ENCODE measurements at places on chromosomes 3 and 15.

DNA sequence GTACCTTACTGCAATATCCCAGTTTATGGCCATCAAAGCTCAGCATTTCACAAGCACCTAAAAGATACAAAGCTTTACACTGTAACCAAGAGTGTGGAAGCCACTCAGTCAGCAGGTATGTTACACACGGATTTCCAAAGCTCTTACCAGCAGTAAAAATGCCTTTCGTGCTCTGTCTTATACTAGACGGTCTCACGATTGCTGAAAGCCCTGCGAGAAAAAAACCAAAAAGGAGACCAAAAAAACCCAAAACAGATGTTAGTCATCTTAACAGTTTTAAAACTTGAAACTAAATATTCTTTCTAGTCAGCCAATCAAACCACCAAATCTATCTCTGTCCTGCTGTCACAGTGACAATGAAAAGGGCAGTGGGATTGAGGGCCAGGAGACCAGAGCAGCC lies 39.0 kb downstream of the TAMM41 start:
- no peak for DNase-seq

GRCh38 chr3:161415506-161416231 lies 44.4 kb upstream of the SPTSSB start:
- no peak for DNase-seq

- no peak for DNase-seq
Observed at GRCh38 chr3:55296791-55297190, 190.3 kb downstream of the WNT5A start.

DNA sequence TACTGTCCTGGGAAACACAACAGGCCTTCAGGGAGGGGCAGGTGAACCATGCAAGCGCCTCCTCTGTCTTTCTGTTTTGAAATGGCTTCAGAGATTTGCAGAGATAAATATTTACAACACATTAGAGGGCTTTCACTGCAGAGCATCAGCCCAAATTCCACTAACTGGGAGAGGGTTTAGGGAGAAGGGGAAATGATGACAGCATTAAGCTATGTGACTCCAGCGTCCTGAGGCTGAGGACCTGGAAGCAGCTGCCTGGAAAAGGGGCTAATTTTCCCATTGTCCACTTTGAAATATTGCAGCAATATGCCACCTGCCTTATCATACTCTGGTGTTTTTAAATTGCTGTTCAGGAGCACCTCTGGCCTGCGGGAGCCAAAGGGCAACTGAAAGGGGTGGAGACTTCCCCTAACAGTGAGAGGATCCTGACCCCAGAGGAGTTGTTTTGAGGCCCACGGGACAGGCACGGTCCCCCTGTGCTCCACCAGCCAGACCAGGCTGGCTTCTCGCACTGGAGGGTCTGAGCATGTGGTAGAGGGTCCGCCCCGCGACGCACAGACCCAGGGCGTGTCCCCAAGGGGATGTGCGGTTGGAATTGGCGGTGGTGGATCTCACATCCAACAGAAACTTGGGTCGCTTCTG lies 110.6 kb downstream of the XXYLT1 start:
- DNase-seq: no peak

GRCh38 chr15:39578851-39579486 lies 1.9 kb upstream of the THBS1 start:
- no peak for DNase-seq

DNA sequence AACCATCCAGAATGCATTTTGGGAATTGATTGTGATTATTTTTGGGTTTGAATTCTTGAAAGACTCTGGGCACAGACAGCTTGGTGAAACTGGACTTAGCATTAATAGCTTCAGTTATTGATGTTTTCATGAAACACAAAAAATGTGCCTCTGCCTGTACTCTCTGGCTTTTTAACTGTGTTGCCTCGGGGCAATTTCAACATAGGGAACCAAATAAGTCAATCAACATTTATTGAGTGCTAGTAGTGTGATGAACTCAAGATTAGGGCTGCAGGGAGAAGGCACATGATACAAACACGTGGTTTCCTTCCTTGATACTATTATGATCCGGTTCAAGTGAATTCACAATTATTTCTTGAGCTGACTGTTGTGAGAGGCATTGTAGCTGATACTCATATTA lies 50.8 kb downstream of the UNC13C start:
- DNase-seq: no peak

DNA sequence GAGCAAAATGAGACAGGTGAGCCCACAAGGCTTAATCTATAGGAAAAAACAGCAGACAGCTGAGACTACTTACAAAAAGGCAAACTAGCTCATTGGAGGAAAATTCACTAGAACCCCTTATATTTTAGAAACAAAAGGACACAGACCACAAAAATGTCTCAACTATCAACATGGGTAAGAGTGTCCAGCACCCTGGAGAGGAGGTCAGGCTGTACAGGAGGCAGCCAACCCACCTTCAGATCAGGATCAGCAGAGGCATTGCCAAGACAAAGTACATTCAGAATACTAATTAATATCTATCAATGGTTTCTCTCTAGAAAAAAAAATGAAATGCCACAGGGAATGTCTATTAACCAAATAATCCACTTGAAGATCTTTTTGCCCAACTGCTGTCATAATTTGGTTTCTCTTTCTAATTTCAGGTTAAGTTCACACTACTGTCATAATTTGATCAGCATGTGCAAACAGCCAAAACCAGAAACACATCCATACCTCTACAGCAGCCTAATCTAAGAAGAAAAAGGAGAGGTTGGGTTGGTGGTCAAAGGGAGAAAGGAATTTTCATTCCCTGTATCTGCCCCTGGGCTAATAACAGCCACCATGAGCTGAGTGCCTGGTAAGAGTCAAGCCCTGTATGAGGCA lies 26.0 kb upstream of the THBS1 start:
- DNase-seq: no peak

GRCh38 chr15:66066481-66066880 lies 187.1 kb downstream of the MEGF11 start:
- DNase-seq: no peak

DNA sequence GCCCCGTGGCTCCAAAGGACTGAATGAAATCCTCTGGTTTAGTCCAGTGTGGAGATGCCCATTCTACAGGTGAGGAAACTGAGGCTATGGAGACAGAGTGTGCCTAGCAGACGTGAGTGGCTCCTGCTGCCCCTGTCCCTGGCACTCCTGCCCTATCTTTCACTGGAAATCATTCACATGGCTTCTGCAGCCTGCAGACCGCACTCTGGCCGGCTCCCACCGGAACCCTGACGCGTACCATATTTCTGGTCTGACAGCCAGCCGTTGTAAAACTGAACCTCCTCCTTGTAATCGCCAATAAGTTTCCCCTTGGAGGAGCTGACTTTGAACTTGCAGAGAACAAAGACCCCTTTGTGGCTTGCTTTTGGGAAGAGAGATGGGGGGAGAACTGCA lies 136.5 kb downstream of the CHSY1 start:
- DNase-seq: no peak

GRCh38 chr3:59249004-59249403 lies 199.2 kb upstream of the CFAP20DC start:
- no peak for DNase-seq

GRCh38 chr3:167992381-167992780 lies 103.3 kb downstream of the GOLIM4 start:
- no peak for DNase-seq

- DNase-seq: no peak
Observed at GRCh38 chr3:145489011-145489410, 672.0 kb downstream of the PLOD2 start.

DNA sequence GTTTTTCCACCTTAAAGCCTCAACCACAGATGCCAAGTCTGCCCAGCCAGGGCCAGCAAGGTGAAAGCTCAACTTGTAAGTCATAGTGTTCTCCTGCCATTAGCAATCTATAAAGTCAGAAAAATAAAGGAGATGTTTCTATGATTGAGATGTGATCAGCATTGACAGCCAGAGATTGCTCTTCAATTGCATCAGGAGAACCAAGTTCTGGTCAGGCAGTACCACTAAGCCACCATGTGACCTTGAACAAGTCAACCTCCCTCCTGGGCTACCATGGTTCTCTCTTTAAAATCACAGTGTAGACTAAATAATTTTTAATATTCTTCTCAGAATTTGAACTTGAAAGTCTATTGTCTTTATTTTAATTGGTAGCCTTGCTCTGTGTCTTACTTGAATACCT lies 220.3 kb upstream of the HES1 start:
- DNase-seq: no peak

DNA sequence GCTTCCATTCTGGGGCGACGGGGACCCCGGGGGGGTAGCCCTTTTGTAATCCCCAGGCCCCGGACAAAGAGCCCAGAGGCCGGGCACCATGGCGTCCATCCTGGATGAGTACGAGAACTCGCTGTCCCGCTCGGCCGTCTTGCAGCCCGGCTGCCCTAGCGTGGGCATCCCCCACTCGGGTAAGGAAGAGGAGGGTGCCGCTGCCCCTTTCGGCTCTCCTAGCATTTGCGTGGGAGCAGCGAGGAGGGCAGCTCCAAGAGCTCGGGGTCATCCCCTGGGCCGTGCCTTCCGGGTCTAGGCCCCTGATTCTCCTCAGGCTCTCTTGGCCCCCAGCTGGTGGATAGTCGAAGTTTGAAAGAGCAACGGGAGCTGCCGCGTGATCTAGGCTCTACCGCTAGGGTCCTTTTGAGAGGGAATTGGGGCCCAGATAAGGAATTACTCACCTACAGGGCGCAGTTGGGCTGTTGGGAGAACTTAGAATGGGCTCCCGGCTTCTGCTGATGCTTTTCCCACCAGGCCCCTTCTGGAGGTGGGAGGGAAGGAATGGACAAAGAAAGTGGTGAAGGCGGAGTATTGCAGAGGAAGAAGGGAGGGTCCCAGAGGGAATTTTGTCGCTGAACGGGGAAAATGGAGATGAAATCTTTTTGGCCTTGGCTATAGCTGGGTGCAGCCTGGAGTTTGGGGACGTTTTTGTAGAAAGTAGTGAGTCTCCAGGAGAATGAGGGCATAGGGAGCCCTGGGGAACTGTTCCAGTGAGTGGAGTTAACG lies 615 bp downstream of the VPS18 start:
- DNase-seq: no peak

DNA sequence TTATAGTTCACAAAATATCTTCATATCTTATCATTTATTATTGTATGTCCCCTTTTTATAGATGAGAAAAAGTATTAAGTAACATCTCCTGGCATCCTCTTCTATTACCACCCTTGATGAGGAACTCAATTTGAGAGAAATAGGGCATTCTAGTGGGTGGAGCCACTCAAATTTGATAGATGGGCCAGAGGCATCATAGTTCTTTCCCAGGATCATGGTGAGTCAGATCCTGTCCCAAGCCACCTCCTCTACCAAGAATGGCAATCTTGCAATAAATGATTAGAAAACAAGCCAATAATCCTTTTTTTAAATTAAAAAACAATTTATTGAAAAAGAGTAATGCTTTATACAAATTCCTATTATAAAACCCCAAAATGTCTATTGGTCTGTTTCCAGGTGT lies 16.8 kb downstream of the CLDN1 start:
- no peak for DNase-seq

DNA sequence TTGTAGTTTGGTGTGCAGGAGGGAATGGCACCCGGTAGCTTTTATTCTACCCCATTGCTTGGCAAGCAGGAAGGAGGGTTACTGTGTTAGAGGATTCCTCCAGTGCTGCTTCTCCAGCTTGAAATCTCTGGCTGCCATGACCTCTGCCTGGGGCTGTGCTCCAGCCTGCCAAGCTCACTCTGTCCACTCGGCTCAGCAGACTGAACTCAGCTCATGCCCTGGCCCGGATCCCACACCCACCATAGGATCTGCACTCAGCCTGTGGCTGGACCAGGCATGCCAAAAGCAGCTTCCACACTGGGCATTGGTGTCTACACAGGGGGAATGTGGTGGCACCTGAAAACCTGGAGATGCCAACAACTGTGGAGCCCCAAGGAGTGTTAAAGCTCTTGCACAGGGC lies 26.3 kb downstream of the CLDN16 start:
- no peak for DNase-seq

- no peak for DNase-seq
Observed at GRCh38 chr3:81289676-81290075, 471.8 kb downstream of the GBE1 start.

DNA sequence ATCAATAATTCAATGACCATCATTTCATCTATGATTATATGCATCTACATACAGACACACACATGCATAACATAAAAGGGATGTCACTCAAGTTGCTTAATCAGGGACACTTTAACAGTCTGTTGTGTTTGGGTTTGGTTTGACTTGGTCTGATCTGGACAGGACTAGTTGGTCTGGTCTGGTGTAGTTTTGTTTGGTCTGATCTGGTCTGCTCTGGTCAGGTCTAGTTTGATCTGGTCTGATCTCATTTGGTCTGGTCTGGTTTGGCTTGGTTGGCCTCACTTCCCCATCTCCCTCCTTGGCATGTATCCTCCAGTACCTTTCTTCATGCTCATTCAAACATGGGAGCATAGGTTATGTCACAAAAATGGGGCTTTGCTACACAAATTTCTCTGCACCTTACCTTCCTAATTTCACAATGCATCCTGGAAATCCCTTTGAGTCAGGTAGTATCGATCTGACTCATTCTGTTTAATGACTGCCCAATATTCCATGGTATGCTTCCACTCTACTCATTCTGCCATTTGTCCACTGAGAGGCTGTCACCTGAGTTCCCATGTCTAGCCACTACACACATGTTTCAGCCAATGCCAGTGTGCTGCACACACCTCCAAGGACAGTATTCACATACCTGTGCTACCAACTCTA lies 73.0 kb upstream of the TPM1 start:
- no peak for DNase-seq

GRCh38 chr3:32817257-32817557 lies 590 bp upstream of the TRIM71 start:
- DNase-seq: no peak

DNA sequence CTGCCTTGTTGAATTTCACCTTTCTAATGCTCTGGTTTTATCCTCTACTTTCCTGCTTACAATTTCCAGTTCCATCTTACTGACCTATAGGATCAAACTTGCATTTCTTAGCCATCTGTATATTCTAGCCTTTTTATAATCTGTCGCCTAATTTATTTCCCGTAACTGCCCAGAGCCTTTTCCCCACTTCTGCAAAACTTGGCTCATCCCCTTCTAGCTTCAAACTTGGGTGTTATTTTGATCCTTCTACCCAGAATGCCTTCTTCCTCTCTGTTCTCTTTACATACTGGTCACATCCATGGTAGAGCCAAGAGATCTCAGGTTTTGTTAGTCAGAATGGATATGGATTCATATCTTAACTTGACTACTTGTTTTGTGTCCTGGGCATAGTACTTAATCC lies 2.6 kb downstream of the SACM1L start:
- DNase-seq: no peak

GRCh38 chr3:135667061-135667460 lies 298.5 kb upstream of the PPP2R3A start:
- DNase-seq: no peak

DNA sequence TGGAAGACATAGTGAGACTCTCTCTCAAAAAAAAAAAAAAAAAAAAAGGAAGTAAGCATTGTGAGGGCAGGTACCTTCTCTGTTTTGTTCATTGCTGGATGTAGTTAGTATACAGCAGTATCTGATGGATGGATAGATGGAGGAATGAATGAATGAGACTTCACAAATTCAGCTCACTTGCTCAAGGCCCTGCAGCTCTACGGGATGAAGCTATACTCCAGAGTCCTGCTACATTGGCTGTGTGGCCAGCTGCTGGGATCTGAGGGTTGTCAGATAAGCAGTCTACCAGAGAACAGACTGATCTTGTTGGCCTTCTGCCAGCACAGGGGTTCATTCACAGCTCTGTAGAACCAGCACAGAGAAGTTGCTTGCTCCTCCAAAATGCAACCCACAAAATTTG lies 35.0 kb downstream of the MLH1 start:
- DNase-seq: no peak

All from ureter (tissue), 1 donor.